Peyer's patch (tissue), 4 donors: ENCODE measurements at places on chromosomes 7 and 10. TPM values are rescaled to one million over a fixed set of nuclear protein-coding genes. Genes with fewer than 3 reads are reported as not detected.

KNDC1 gene
- 0.27 TPM for total RNA-seq

GIMAP8 gene
- total RNA-seq: 19.8 TPM

ENTPD1 gene
- total RNA-seq: 73.4 TPM

ZNF467 gene
- 3.3 TPM for total RNA-seq

SEMA3E gene
- 0.83 TPM for total RNA-seq

MUC3A gene
- 354 TPM for total RNA-seq

IPMK gene
- 19.3 TPM for total RNA-seq

MINDY4 gene
- total RNA-seq: 19.8 TPM

RNLS gene
- 4.1 TPM for total RNA-seq

STEAP4 gene
- 1.9 TPM for total RNA-seq

UNCX gene
- total RNA-seq: not detected

CALML3 gene
- not detected for total RNA-seq

NUTM2A gene
- 2.3 TPM for total RNA-seq

PIP gene
- total RNA-seq: not detected

ELFN1 gene
- total RNA-seq: not detected

ABCB4 gene
- total RNA-seq: 16.5 TPM

HYAL4 gene
- total RNA-seq: not detected
